ENCODE measurements at places on chromosomes 2 and 18. TPM values are rescaled to one million over a fixed set of nuclear protein-coding genes. Genes with fewer than 3 reads are reported as not detected.

GRCh38 chr2:187547353-187547979, 6.8 kb downstream of the TFPI start:
- H3K27me3 ChIP-seq = no peaks in the 10 kb centered on the region
- no peak overlapping the region for H3K27ac ChIP-seq
- DNase-seq = no peak
- H3K36me3 ChIP-seq = peaks cover 5% of the 10 kb centered on the region
- H3K4me3 ChIP-seq = no peak overlapping the region

DNA sequence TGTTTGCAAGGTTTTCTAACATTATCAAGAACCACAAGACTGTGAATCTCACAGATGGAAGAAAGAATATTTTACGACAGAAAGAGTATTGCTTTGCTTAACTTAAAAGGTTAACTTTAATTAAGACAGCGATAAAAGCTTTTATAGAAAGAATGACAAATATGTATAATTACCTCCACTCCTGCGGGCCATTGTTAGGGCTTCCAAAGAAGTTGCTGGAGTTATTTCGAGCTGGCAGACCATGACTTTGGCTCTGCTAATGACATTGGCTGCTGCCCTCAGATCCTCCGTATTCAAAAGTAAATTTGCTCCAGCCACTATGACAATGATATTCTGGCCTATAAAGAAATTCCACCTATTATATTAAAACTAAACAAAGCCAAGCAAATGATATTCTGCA, 47.3 kb downstream of the RBKS start:
- no peak for DNase-seq
- no peaks in the 10 kb centered on the region for H3K36me3 ChIP-seq
- no peak overlapping the region for H3K4me3 ChIP-seq
- H3K27ac ChIP-seq = no peak overlapping the region
- no peaks in the 10 kb centered on the region for H3K27me3 ChIP-seq

Gene REG3G
- 0.30 TPM for total RNA-seq

Gene RNF181
- total RNA-seq = 95.4 TPM

GRCh38 chr2:168033966-168034365, 213.4 kb downstream of the STK39 start:
- H3K27ac ChIP-seq = no peak overlapping the region
- H3K4me1 ChIP-seq = no peaks in the 10 kb centered on the region
- no peak for DNase-seq
- no peak overlapping the region for H3K4me3 ChIP-seq
- no peaks in the 10 kb centered on the region for H3K27me3 ChIP-seq

- H3K4me1 ChIP-seq = no peaks in the 10 kb centered on the region
- no peak for DNase-seq
- peaks cover under 1% of the 10 kb centered on the region for H3K27me3 ChIP-seq
- no peak overlapping the region for H3K4me3 ChIP-seq
- H3K27ac ChIP-seq = no peak overlapping the region
Observed at GRCh38 chr2:203852760-203853159, 14.8 kb upstream of the CTLA4 start.
